Adrenal gland (tissue), 19 donors: ENCODE measurements at places on chromosomes 13 and 19. TPM values are rescaled to one million over a fixed set of nuclear protein-coding genes. Genes with fewer than 3 reads are reported as not detected.

Gene SNRNP70
- 221 TPM for total RNA-seq

Gene RNASEH2A
- total RNA-seq = 7.9 TPM

Gene TSHZ3
- 2.6 TPM for total RNA-seq

Gene MAG
- 3.6 TPM for total RNA-seq

Gene GNA15
- 5.5 TPM for total RNA-seq

Gene CYP4F12
- total RNA-seq = 2.5 TPM

Gene LGALS7
- not detected for total RNA-seq

Gene IFNL2
- not detected for total RNA-seq

Gene NACC1
- total RNA-seq = 26.7 TPM

Gene YJEFN3
- 1.1 TPM for total RNA-seq

Gene METTL21C
- not detected for total RNA-seq

Gene SYMPK
- 55.9 TPM for total RNA-seq

Gene ACER1
- total RNA-seq = not detected

Gene PSG3
- total RNA-seq = not detected

Gene DCT
- total RNA-seq = 2.3 TPM

Gene HS6ST3
- total RNA-seq = 27.1 TPM

Gene GPR12
- not detected for total RNA-seq

Gene BRME1
- total RNA-seq = 1.6 TPM

Gene ZNF428
- total RNA-seq = 59.7 TPM

Gene PLK5
- total RNA-seq = 0.17 TPM

Gene MAST1
- 5.7 TPM for total RNA-seq

Gene LMTK3
- 0.55 TPM for total RNA-seq

Gene CGB1
- total RNA-seq = not detected

Gene CLIP3
- 7.3 TPM for total RNA-seq

Gene ZNF154
- total RNA-seq = 2.3 TPM

Gene S1PR2
- total RNA-seq = 7.5 TPM

Gene TNNI3
- total RNA-seq = not detected

Gene ZNF582
- total RNA-seq = 5.9 TPM

Gene ATP1A3
- 9.7 TPM for total RNA-seq

Gene EPS8L1
- 2.3 TPM for total RNA-seq

Gene OR4F17
- not detected for total RNA-seq

Gene LRP3
- total RNA-seq = 54.4 TPM

Gene NALCN
- total RNA-seq = 1.4 TPM

Gene LYPD5
- 0.91 TPM for total RNA-seq

Gene ZNF578
- 2.0 TPM for total RNA-seq

Gene MYO1F
- total RNA-seq = 20.1 TPM

Gene PPFIA3
- total RNA-seq = 6.1 TPM

Gene ATP12A
- total RNA-seq = not detected

Gene SH2D3A
- total RNA-seq = not detected

Gene SERP2
- 2.8 TPM for total RNA-seq

Gene SPHK2
- 25.3 TPM for total RNA-seq

Gene HIPK4
- 0.18 TPM for total RNA-seq

Gene DACH1
- 10.5 TPM for total RNA-seq
